ENCODE measurements at places on chromosomes 2 and 18. TPM values are rescaled to one million over a fixed set of nuclear protein-coding genes. Genes with fewer than 3 reads are reported as not detected.
A peak's percentile ranks its signal among the peaks of the same experiment; 100 is the strongest.

- H3K27me3 ChIP-seq: no peaks in the 10 kb centered on the region
- H3K4me1 ChIP-seq: no peaks in the 10 kb centered on the region
- DNase-seq: no peak
- H3K27ac ChIP-seq: no peak overlapping the region
- no peak overlapping the region for H3K4me3 ChIP-seq
Measured at GRCh38 chr2:161992531-161992930, 81.5 kb downstream of the DPP4 start.

The CCNT2 gene
- 17.2 TPM for total RNA-seq

DNA sequence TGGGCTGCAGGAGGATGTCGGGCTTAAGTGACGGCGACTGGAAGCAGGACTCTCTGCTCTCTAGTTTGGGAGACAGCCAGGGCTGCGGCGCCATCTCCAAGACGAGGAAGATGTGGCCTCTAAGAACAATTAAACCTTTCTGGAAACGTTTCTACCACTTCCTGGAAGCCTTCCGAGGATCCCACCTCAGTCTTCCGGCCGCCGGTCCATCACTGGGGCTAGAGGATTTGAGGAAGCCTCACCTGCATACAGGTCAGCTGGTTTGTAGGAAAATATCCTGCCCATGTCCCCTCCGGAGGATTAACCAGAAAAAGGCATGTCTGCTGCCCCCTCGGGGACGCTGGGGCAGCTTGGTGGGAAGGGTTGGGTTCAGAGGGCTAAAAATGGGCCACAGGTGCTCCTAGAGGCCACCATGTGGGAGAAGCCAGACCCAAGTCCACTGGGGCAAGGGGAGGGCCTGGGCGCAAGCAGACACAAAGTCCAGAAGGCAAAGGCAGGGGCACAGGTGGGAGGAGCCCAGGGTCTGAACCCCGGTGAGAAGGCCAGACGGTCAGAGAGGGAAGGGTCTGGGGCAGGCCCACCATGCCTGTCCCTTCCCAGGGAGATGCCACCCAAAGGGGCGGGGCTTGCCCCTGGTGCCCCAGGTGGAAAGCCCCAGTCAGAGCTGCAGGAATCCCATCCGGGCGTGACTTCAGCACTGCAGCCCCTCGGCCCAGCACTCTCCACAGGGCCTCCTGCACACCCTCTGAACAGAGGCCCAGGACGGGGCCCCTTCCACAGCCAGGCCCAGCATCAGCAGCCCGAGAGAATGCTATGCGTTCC lies 82.2 kb upstream of the ID2 start:
- no peak overlapping the region for H3K27ac ChIP-seq
- no peaks in the 10 kb centered on the region for H3K27me3 ChIP-seq
- H3K4me1 ChIP-seq: no peaks in the 10 kb centered on the region
- H3K4me3 ChIP-seq: no peak overlapping the region

DNA sequence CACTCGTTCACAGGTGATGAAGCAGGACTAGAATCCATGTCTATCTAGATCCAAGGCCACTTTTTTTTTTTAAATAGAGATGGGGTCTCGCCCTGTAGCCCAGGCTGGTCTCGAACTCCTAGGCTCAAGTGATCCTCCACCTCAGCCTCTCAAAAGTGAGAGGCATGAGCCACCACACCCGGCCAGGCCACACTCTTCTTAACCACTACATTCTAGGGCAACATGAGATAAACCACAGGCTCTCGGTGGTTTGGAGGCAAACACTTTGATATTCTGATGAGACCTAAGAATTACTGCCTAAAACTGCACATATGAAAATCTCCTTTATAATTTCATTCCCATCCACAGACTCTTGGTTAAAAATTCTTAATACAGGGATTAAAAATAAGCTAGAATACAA lies 51.8 kb downstream of the USP34 start:
- no peak overlapping the region for H3K4me3 ChIP-seq
- H3K36me3 ChIP-seq: no peaks in the 10 kb centered on the region
- H3K27me3 ChIP-seq: no peaks in the 10 kb centered on the region
- no peak overlapping the region for H3K27ac ChIP-seq

The CHPF gene
- total RNA-seq: 55.1 TPM

GRCh38 chr2:236702657-236703372 lies 133.2 kb downstream of the ACKR3 start:
- H3K4me3 ChIP-seq: no peak overlapping the region
- DNase-seq: no peak
- H3K27me3 ChIP-seq: no peaks in the 10 kb centered on the region
- no peak overlapping the region for H3K27ac ChIP-seq
- no peaks in the 10 kb centered on the region for H3K36me3 ChIP-seq
- peaks cover 6% of the 10 kb centered on the region for H3K4me1 ChIP-seq

DNA sequence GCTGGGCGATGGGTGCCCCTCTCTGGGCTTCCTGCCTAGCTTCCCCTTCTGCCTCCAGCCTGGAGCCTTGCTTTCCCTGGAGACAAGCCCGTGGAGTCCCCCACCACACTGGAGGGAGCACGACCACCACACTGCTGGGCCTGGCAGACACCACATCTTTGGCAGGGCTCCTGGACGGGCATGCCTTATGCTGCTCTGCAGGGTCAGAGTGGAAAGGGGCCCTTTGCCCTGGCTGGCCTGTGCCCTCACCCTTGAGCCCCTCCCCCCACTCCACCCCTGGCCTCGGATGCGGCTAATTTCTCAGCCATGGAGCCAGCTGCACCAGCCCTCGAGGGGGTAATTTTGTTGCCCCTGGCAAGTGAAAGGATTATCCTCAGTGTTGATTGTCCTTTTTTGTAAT lies 194.5 kb downstream of the LOXHD1 start:
- no peak overlapping the region for H3K27ac ChIP-seq
- DNase-seq: no peak
- H3K36me3 ChIP-seq: no peaks in the 10 kb centered on the region
- H3K4me1 ChIP-seq: no peaks in the 10 kb centered on the region
- no peak overlapping the region for H3K4me3 ChIP-seq

DNA sequence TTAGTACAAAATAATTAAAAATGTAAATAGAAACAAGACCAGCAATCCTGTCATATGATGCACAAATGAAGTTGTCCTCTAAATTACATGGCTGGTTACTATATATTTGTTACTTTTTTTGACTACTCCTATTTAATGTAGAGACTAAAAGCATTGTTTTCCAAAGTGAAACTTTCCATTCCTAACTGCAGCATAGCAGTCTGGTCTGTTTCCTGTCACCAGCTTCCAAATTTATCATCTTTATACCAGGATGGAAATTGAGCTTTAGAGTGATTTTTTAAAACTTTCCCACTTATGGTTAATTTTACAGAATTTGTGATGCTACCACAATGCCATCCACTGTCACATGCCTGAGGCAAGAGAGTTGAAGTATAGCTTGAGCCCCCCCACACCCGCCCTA lies 33.5 kb upstream of the RAB27B start:
- H3K27ac ChIP-seq: no peak overlapping the region
- no peak for DNase-seq
- H3K4me1 ChIP-seq: no peaks in the 10 kb centered on the region

DNA sequence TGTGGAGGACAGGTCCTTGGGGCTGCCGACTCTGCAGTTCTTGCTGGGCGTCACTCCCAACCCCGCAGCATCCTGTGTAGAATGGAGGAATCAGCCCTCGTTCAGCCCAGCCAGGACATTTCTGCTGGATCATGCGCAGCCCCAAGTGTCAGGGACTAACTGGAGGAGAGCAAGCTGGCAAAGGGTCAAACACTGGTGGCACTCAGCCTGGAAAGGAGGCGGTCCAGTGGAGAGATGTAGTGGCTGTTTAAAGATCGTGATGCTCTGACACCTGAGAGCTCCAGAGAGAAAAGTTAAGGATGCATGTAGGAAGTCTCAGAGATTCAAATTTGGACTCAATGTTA lies 63.6 kb upstream of the SH3RF3 start:
- H3K4me1 ChIP-seq: no peaks in the 10 kb centered on the region
- H3K4me3 ChIP-seq: no peak overlapping the region
- no peak overlapping the region for H3K27ac ChIP-seq
- peak; percentile 6 for DNase-seq
- H3K27me3 ChIP-seq: no peaks in the 10 kb centered on the region
